ENCODE measurements at places on chromosomes 11 and 22.

DNA sequence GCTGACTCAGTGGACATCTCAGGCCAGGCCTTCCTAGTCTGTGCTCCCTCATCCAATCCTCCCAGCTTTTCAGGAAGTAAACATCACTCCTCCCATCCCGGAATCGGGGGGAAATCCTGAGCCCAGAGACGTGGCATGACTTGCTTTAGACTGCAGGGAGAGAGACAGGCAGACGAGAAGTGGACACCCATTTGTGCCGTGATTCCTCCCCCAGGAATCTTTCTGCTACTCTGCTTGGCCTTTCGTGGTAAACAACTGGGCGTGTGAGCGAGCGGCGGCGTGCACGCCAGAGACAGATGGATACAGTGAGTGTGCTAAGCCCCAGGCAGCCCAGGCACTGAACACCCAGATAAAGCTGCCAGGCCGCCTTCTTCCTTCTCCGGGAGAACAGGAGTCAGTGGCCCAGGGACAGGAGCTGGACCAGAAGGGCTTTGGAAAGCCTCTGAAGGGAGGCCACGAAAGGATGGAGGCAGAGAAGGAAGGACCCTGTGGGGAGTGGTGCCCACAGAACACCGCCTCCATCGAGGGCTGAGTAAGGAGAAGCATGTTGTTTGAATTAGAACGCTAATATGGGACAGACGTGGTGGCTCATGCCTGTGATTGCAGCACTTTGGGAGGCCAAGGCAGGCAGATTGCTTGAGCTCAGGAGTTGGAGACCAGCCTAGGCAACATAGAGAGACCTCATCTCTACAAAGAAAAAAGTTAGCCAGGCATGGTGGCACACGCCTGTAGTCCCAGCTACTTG is 53.0 kb upstream of the PRR5 start:
- no peak for DNase-seq

DNA sequence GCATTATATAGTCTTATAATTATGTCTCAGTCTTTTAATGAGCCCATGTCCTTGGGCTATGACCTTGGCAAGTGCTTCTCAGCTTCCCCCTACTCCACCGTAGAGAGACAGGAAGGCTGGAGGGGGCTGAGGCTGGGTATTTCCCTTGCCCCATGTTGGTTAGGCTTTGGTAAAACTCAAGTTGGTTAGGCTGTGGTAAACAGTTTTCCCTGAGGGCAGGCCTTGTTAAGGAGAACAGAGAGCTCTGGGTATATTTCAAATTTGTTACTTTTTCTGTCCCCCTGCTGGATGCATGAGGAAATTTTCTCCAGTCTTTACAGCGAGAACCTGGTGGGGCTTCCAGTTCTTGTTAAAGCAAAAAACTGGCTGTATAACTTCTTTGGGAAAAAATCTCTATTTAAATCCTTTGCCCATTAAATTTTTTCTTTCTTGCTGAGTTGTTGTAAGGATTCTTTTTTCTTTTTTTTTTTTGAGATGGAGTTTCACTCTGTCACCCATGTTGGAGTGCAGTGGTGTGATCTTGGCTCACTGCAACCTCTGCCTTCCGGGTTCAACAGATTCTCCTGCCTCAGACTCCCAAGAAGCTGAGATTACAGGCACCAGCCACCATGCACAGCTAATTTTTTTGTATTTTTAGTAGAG is 12.2 kb upstream of the DCHS1 start:
- no peak for DNase-seq

GRCh38 chr22:32205974-32206773 is 1.3 kb upstream of the RFPL2 start:
- no peak for DNase-seq

- peak; percentile 48 for DNase-seq
Observed at GRCh38 chr11:27209562-27210005, 153.4 kb downstream of the CCDC34 start.

DNA sequence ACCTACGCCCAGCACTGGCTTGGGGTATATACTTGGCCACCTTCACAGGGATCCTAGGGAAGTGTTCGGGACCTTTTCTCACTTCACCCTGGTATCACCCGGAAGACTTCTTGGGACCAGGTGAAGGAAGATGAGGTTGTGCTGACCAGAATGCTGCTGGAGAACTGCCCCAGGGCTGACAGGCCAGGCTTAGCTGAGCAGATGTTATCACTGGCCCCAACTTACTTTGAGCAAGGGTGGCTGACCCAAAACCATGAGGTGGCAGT is 4.5 kb downstream of the FTH1 start:
- no peak for DNase-seq

GRCh38 chr22:49307481-49307830 is 520.2 kb downstream of the BRD1 start:
- DNase-seq: no peak

DNA sequence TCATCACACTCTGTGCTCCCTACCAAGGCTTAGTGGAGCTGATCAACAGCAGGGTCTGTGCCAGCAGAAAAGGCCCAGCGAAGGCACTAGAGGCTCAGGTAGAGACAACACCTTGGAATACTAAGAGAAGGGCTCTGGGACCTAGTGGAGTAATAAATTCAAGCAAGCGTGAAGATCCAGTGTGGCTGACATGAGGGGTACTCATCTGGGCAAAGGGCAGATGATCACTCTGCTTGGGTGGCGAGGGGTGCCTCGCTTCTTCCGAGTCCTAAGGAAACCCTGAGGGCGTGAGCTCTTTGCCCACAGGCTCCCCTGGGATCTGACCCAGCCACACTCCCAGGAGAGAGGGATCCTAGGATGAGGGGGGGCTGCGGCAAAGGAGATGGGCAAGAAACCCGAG is 3.5 kb upstream of the TPBGL start:
- no peak for DNase-seq

DNA sequence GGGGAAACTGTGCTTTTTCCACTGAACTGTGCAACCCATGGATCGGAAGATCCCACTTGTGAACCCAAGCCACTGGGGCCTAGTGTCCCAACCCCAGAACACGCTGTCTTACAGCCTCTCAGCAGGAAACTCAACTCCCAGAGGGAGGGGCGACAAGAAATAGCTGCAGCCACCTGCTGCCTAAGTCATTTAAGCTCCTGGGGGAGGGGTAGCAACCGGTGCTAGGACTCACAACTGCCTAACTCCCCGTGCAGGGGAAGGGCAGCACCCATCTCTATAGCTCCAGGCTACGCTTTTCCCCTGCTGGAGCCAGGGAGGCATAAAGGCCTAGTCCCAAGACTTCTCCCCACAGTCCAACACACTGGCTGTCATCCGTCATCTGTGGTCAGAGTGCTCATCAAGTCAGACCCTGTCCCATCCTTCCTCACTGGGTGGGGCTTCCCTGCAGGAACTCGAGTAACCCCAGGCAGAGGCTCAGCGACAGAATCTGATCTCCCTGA is 363.0 kb downstream of the LUZP2 start:
- DNase-seq: no peak

DNA sequence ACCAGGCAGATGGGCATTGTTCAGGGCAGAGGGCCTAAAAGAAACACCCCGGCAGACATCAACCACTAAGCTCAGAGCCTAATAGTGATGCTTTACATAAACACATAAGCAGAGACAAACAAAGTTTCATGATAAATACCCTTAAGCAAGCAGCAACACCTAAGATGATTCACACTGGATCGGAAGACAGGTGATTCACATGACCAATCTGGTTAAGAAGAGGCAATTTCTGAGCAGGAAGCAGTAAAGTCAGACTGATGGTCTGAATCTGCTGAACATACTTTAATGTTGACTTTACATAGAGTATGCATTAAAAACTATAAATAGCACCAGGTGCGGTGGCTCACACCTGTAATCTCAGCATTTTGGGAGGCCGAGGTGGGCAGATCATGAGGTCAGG is 56.1 kb downstream of the SYN3 start:
- no peak for DNase-seq

GRCh38 chr22:46617207-46617985 is 2.8 kb upstream of the GRAMD4 start:
- no peak for DNase-seq
